Pancreas (tissue), 10 donors: ENCODE measurements at places on chromosomes 13 and 19. TPM values are rescaled to one million over a fixed set of nuclear protein-coding genes. Genes with fewer than 3 reads are reported as not detected.

DNA sequence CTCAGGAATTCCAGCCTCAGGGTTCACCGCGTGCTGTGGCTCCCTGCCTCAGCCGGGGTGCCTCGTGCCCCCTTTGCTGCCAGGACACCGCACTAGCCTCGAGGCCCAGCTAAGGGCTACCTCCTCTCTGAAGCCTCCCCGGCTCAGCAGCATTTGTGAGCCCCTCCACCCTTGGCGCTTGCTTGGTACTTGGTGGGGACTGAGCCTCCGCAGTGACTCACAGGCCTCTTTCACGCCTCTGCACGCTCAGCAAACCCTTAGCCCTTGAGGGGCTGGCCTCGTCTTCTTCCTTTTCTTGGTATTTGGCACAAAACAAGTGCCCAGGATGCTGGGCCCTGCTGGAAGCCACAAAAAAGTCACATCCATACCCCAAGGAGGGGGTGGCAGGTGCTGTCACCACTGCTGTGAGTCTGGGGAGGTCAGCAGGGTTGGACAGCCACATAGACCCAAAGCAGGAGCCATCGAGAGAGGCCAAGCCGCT is 85.4 kb upstream of the TM9SF2 start:
- no peak overlapping the region for H3K4me3 ChIP-seq
- DNase-seq = no peak
- no peaks in the 10 kb centered on the region for H3K4me1 ChIP-seq
- H3K36me3 ChIP-seq = no peaks in the 10 kb centered on the region
- no peak overlapping the region for H3K27ac ChIP-seq

DNA sequence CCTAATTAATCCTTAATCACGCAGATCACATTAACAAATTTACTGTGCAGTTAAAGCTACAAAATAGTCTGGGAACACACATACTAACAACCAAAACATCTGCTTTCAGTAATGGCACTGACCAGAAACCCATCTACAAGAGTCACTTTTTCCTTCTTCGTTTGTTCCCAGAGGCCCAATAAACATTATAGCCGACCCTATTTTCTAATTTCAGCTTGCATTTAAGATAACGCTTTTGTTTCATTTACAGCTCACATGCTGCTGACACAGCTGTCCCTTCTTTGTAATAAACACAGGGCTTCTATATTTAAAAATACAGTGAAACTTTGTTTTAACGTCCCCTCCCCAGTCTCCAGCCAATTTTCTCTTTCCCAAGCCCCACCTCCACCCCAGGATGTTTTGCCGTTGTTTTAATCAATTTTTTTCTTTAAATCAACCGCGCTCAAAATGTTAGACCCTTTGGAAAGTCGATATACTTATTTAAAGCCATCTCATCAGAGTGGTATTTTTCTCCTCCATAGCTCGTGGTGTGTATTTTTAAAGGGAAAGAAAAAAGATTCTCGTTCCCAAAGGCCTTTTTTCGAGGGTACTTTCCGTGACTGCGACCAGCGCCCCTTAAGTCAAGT is 1.7 kb upstream of the WBP4 start:
- peak overlapping the region; percentile 81 for H3K4me3 ChIP-seq
- H3K36me3 ChIP-seq = no peaks in the 10 kb centered on the region
- H3K27ac ChIP-seq = peak overlapping the region; percentile 94
- H3K4me1 ChIP-seq = peaks cover 36% of the 10 kb centered on the region

DNA sequence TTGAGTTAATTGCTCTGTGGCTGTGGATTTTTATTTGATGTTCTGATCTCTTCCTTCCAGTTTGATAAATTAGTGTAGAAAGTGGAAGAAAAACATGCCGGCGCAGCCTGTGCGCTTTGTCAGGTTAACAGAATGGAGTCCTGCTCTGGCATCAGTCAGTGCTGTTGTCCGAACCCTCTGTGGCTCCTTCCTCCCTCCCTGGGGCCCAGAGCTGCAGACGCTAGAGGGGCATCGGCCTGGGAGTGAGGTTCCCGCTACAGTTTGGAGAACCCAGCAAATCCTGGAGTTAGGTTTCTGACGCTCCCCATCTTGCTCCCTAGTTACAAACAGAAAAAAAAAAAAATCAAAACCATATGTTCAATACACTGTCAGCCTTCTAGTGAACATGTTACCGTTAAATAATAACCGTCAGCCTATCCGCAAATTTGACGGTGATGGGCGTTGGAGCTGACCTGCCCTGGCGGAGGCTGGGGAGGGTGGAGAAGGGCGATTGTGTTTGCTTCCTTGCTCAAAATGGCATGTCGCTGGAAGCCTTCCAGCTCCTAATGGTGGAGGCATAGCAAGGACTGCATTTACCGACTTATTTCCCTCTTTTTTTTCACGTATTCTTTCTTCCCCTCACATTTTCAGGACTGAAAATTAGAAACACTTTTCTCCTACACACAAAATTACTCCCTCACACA is 13.6 kb downstream of the MBNL2 start:
- peak overlapping the region; percentile 66 for H3K27ac ChIP-seq
- no peak for DNase-seq
- H3K4me1 ChIP-seq = peaks cover 45% of the 10 kb centered on the region

PDE4A gene
- 5.0 TPM for polyA plus RNA-seq

IPO5 gene
- 35.8 TPM for polyA plus RNA-seq

DNA sequence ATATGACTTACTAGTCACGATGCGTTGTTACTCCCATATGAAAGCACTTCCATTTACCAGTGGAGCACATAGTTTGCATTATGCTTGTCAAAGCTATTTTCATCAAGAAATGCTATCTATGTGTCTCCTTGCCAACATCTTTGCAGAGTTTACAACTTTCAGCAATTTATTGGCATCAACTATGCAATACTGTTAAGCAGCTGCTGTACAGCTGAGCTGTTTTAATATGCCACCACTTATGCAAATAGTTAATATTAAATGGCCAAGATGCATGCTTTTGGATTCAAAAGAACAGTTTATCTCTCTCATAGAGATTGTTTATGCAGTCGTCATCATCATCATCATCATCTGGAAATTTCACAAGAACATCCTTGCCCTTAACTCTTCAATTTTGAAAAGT is 67.9 kb upstream of the KLF5 start:
- H3K4me1 ChIP-seq = no peaks in the 10 kb centered on the region
- no peaks in the 10 kb centered on the region for H3K27me3 ChIP-seq
- H3K4me3 ChIP-seq = no peak overlapping the region
- H3K36me3 ChIP-seq = no peaks in the 10 kb centered on the region
- no peak for DNase-seq

DNA sequence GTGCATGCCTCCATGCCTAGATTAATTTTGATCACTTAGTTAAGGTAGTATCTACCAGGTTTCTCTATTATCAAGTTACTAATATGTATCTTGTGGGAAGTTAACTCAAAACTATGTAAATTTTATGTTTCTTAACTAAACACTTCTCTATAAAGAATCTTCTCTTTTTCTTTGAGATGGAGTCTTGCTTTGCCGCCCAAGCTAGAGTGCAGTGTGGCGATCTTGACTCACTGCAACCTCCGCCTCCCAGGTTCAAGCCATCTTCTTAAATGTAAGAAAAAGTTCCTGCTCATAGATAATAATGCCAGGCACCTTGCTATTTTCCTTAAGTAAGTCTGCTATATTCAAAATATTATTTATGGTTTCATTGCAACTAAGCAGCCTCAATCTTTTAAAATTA is 58.4 kb downstream of the ELF1 start:
- no peaks in the 10 kb centered on the region for H3K27me3 ChIP-seq
- H3K4me1 ChIP-seq = peaks cover 13% of the 10 kb centered on the region
- no peak overlapping the region for H3K27ac ChIP-seq

FCAR gene
- not detected for polyA plus RNA-seq

- no peaks in the 10 kb centered on the region for H3K27me3 ChIP-seq
- no peaks in the 10 kb centered on the region for H3K4me1 ChIP-seq
- H3K36me3 ChIP-seq = peaks cover 3% of the 10 kb centered on the region
- peak overlapping the region; percentile 39 for H3K27ac ChIP-seq
- H3K4me3 ChIP-seq = no peak overlapping the region
Observed at GRCh38 chr13:98450539-98451111, 126.3 kb downstream of the STK24 start.

GRCh38 chr13:35475960-35476943 is at the start of gene MAB21L1:
Gene MAB21L1, minus strand, starts transcription at chr13:35476689. Its CDS starts 551 bp downstream, at chr13:35476138.
- no peak within 1 kb of the TSS for H3K4me3 ChIP-seq
- H3K4me1 ChIP-seq = no peaks in the 10 kb centered on the region
- H3K27me3 ChIP-seq = no peaks in the 10 kb centered on the region
- H3K27ac ChIP-seq = no peak within 1 kb of the TSS
- no peak for DNase-seq
- no peaks in the 10 kb centered on the region for H3K36me3 ChIP-seq

DNA sequence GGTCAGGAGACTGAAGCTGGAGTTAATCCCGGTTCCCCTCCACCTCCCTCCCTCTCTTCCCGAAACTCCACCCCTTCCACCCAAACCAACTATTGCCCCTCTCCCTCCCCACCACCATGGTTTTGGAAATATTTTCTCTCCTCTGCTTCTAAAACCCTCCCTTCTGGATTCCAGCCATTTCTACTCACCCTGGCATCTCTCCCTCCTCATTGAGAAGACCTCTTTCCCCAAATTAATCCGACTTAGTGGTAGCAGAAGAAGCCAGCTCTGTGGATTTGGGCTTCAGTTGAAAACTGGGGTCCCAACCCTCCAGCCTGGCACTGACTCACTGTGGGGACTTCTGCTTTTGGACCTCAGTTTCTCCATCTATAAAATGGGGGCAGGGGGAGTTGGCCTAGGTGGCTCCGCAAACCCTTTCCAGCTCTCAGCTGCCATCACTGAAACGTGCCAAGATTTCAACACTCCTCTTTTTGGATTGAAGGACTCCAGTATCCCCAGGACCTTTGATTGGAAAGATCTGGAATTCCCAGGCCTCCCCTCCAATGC is 1.6 kb downstream of the GPR4 start:
- no peak for DNase-seq
- no peaks in the 10 kb centered on the region for H3K27me3 ChIP-seq
- H3K4me1 ChIP-seq = no peaks in the 10 kb centered on the region
- no peak overlapping the region for H3K27ac ChIP-seq

UNC13A gene
- 4.1 TPM for polyA plus RNA-seq

DNA sequence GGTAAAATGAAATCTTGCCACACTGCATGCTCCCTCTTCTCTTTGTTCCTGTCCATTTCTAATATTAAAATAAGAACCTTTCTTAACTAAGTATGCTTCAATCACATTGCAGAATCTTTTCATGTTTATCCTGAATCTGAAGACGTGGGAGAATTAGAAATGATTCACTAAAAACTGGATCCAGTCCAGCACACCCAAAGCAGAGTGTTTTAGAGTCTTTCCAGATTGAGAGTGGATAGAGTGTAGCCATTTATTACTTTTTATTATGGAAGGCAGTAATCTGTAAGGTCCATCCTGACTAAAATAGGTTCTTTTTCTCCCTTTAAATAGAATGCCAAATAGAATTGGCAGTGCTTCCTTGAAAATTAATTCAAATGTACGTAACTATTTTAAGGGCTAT is 453.5 kb downstream of the TDRD3 start:
- H3K27me3 ChIP-seq = no peaks in the 10 kb centered on the region
- DNase-seq = no peak
- H3K27ac ChIP-seq = no peak overlapping the region

S1PR5 gene
- 0.38 TPM for polyA plus RNA-seq
